ENCODE measurements at places on chromosomes 7 and 10. TPM values are rescaled to one million over a fixed set of nuclear protein-coding genes. Genes with fewer than 3 reads are reported as not detected.

GRCh38 chr10:110864662-110865140, 7.0 kb upstream of the PDCD4 start:
- DNase-seq = peak; percentile 63

- no peak for DNase-seq
These were observed 255.6 kb downstream of the GFRA1 start for GRCh38 chr10:116017405-116017804.

DNA sequence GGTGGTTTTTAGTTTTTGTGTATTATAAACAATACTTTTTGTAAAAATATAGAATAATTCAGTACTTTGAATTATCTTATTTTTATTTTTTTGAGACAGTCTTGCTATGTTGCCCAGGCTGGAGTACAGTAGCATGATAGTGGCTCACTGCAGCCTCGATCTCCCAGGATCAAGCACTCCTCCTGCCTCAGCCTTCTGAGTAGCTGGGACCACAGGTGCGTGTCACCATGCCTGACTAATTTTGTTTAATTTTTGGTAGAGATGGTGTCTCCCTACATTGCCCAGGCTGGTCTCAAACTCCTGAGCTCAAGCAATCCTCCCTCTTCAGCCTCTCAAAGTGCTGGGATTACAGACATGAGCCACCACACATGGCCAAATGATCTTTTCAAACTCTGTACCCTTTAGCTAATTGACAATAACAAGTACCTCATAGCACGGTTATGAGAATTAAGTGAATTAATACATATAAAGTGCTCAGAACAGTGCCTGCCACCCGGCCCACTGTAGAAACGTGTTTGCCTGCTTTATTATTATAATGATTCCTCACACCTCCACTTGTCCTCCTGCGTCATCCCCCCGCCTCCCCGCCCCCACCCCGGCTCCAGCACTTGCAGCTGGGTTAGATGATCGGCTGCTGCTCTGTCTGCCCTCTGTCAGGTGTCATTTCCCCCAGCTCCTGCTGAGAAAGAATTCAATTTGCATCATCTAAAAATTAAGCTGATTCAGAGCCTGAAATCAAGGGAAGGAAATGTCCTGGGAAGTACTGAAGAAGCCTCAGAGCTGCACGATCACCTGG, 53.6 kb upstream of the NRF1 start:
- no peak for DNase-seq

GRCh38 chr10:25972631-25973030, 38.6 kb downstream of the MYO3A start:
- no peak for DNase-seq

RHOBTB1 gene
- not detected for total RNA-seq

PRSS2 gene
- total RNA-seq = not detected

ACSL5 gene
- 55.0 TPM for total RNA-seq
